Adrenal gland (tissue), 19 donors: ENCODE measurements at places on chromosomes 3 and 15. TPM values are rescaled to one million over a fixed set of nuclear protein-coding genes. Genes with fewer than 3 reads are reported as not detected.
A peak's percentile ranks its signal among the peaks of the same experiment; 100 is the strongest.

ILDR1 gene
- 0.32 TPM for polyA plus RNA-seq

NR1D2 gene
- polyA plus RNA-seq, result 8.7 TPM

MITF gene
- 2.4 TPM for polyA plus RNA-seq

FETUB gene
- polyA plus RNA-seq, result not detected

ARGFX gene
- polyA plus RNA-seq, result not detected

SUCNR1 gene
- 2.7 TPM for polyA plus RNA-seq

CIDEC gene
- polyA plus RNA-seq, result 108 TPM

DNA sequence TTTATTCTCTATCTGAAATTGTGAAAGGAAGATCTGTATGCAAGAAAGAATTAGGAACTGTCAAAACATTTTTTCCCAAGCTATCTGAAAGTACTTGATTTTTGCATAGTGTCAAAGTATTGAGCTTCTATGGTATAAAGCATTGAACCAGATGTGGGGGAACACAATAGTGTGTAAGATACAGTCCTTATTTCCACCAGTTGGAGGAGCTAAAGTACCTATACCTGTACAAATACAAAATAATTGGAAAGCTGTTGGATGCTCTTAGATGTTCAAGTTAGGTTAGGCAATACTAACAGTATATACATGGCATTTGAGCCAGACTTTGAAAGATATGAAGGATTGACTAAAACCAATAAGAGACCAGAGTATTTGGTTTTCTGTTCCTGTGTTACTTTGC lies 148.4 kb downstream of the B3GALNT1 start:
- no peak overlapping the region for H3K4me3 ChIP-seq
- H3K27ac ChIP-seq, result no peak overlapping the region
- no peaks in the 10 kb centered on the region for H3K27me3 ChIP-seq
- H3K4me1 ChIP-seq, result peaks cover 23% of the 10 kb centered on the region
- H3K36me3 ChIP-seq, result no peaks in the 10 kb centered on the region

- no peak for DNase-seq
- no peaks in the 10 kb centered on the region for H3K36me3 ChIP-seq
- no peak overlapping the region for H3K4me3 ChIP-seq
- no peaks in the 10 kb centered on the region for H3K27me3 ChIP-seq
Observed at GRCh38 chr15:60713119-60714084, 234.5 kb upstream of the ICE2 start.

DNA sequence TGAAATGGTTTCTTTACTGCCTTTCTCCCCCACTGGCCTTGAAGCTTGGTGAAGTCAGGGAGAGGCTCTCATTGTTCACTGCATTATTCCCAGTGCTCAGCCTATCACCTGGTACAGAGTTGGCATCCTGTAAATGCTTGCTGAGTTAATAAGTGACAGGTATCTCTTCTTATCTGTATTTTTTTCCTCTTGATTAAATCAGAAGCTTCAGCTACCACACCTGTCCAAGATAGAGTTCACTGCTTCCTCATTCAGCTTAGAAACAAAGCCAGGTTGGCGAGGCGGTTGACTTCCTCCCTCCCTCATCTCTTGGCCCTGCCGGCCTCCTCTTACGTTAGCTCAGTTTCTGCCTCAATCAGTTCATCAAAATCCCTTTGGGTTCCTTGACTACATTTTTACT lies 142.8 kb downstream of the LIPC start:
- H3K4me1 ChIP-seq, result no peaks in the 10 kb centered on the region
- no peak for DNase-seq
- no peaks in the 10 kb centered on the region for H3K36me3 ChIP-seq
- no peak overlapping the region for H3K27ac ChIP-seq

DNA sequence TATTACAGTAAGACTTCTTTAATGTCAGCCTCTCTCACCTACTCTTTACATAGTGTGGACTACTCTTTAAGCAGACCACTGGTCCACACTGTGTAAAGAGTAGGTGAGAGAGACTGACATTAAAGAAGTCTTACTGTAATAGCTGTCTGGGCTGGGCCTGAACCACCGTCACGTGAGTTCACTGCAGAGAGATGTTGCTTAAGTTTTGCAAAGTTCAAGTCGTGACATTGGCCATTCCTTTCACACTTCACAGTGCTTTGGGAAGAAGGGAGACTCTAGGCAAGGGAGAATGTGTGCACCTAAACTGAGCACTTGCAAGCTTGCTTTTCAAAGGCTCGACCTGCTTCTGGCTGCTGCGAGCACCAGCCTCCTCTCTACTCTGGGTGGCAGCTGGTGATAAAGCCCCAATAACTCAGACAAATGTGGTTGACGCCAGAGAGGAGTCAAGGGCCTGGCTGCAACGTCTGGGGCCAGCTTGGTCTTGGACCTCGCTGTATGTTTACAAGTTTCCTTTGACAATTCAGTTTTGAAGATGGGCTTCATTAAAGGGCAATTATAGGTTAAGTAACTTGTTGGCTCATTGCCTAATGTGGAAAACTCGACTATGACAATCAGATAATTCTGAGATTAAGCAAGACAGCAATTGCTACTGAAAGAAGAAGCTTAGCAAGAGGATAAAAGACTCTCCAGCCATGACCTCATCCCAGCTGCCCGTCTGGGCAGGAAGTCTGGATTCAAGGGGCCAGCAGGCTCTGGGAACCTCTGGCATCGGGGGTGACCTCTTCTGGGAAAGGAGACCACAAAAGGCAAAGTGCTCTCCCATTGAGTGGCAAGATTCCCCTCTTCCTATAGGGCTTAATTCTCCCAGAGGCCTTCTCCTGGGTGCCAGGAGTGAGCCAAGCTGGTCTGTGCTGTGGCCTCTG lies 242.1 kb upstream of the TLE3 start:
- no peaks in the 10 kb centered on the region for H3K36me3 ChIP-seq
- H3K27me3 ChIP-seq, result no peaks in the 10 kb centered on the region
- peak overlapping the region; percentile 71 for H3K27ac ChIP-seq
- H3K4me1 ChIP-seq, result peaks cover 14% of the 10 kb centered on the region
- no peak overlapping the region for H3K4me3 ChIP-seq

- H3K4me1 ChIP-seq, result peaks cover 28% of the 10 kb centered on the region
- H3K36me3 ChIP-seq, result peaks cover 9% of the 10 kb centered on the region
- DNase-seq, result peak; percentile 86
- no peaks in the 10 kb centered on the region for H3K27me3 ChIP-seq
- no peak overlapping the region for H3K4me3 ChIP-seq
- H3K27ac ChIP-seq, result peak overlapping the region; percentile 63
Observed at GRCh38 chr3:186097663-186098451, 11.0 kb downstream of the ETV5 start.

DNA sequence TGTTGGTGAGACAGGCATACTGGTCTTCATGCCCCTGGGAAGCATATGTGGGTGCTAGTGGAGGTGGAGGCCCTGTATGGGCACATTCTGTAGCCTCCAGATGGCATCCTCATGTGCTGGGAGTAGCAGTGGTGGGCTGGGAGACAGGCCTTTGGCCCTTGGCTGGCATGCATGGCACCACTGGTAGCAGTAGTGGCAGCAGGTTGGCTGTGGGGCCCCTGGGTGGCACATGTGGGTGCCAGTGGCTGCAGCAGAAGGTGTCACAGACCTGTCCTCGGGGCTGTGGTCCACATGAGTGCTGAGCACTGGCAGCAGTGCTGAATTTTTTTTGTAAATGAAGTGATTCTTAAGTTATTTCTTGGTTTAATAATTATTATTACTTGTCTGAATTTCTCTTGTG lies 71.2 kb downstream of the TNFAIP8L3 start:
- no peak overlapping the region for H3K27ac ChIP-seq
- H3K4me3 ChIP-seq, result no peak overlapping the region
- no peaks in the 10 kb centered on the region for H3K27me3 ChIP-seq

DNA sequence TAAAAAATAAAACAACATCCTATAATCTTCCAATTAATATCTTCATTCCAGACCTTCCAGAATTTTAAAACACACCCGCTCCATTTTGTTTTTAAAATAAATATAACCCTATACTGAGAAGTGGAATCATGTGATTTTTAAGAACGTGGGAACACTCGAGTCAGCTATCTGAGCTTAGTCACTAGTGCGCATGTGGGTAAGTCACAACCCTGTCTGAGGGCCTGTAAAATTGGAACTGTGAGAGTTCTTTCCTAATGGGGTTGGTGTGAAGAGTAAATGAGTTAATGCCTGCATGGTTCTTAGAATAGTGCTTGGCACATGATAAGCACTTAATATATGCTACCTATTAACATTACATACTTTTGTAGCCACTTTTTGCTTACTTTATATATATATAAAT lies 19.9 kb upstream of the POLR2M start:
- DNase-seq, result no peak
- peaks cover 7% of the 10 kb centered on the region for H3K4me1 ChIP-seq
- no peaks in the 10 kb centered on the region for H3K36me3 ChIP-seq
- no peak overlapping the region for H3K4me3 ChIP-seq
- H3K27ac ChIP-seq, result no peak overlapping the region

DNA sequence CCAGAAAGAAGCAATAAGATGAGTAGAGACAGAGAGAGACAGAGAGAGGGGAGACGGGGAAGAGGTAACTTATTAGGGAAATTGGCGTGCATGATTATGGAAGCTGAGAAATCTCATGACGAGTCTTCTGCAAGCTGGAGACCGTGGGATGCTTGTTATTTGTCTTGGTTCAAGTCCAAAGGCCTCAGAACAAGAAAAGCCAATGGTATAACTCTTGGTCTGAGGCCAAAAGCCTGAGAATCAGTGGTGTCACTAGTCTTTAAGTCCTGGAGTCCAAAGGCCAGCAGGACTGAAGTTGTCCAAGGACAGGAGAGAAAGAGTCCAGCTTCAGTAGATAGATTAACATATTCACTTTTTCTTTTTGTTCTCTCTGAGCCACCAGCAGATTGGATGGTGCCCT lies 613.6 kb downstream of the CADM2 start:
- H3K4me3 ChIP-seq, result no peak overlapping the region
- DNase-seq, result no peak
- no peaks in the 10 kb centered on the region for H3K4me1 ChIP-seq
- H3K27me3 ChIP-seq, result no peaks in the 10 kb centered on the region
- H3K27ac ChIP-seq, result no peak overlapping the region

DNA sequence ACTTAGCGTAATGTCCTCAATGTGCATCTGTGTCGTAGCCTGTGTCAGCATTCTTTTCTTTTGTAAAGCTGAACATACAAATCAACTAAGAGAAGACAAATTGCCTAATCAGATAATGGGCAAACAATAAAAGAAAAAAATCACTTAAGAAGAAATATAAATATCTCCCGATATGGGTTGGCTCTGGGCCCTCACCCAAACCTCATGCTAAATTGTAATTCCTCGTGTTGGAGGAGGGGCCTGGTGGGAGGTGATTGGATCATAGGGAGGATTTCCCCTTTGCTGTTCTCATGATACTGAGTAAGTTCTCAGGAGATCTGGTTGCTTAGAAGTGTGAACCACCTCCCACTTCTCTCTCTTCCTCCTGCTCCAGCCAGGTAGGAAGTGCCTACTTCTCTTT lies 285.0 kb upstream of the LYSMD4 start:
- no peaks in the 10 kb centered on the region for H3K36me3 ChIP-seq
- H3K27me3 ChIP-seq, result no peaks in the 10 kb centered on the region
- no peak overlapping the region for H3K27ac ChIP-seq
- no peak overlapping the region for H3K4me3 ChIP-seq

DNA sequence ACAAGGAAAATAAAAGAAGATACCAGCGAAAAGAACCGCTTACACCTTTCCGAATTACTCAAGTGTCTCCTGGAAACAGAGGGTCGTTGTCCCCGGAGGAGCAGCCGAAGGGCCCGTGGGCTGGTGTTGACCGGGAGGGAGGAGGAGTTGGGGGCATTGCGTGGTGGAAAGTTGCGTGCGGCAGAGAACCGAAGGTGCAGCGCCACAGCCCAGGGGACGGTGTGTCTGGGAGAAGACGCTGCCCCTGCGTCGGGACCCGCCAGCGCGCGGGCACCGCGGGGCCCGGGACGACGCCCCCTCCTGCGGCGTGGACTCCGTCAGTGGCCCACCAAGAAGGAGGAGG lies 325 bp downstream of the ALCAM start:
- H3K4me3 ChIP-seq, result peak overlapping the region; percentile 68
- no peaks in the 10 kb centered on the region for H3K36me3 ChIP-seq
- H3K27ac ChIP-seq, result no peak overlapping the region
- peak; percentile 28 for DNase-seq
- no peaks in the 10 kb centered on the region for H3K27me3 ChIP-seq

GRCh38 chr3:10329495-10330015 lies 8.6 kb upstream of the SEC13 start:
- no peaks in the 10 kb centered on the region for H3K36me3 ChIP-seq
- no peak for DNase-seq
- no peak overlapping the region for H3K27ac ChIP-seq
- H3K4me3 ChIP-seq, result no peak overlapping the region

DNA sequence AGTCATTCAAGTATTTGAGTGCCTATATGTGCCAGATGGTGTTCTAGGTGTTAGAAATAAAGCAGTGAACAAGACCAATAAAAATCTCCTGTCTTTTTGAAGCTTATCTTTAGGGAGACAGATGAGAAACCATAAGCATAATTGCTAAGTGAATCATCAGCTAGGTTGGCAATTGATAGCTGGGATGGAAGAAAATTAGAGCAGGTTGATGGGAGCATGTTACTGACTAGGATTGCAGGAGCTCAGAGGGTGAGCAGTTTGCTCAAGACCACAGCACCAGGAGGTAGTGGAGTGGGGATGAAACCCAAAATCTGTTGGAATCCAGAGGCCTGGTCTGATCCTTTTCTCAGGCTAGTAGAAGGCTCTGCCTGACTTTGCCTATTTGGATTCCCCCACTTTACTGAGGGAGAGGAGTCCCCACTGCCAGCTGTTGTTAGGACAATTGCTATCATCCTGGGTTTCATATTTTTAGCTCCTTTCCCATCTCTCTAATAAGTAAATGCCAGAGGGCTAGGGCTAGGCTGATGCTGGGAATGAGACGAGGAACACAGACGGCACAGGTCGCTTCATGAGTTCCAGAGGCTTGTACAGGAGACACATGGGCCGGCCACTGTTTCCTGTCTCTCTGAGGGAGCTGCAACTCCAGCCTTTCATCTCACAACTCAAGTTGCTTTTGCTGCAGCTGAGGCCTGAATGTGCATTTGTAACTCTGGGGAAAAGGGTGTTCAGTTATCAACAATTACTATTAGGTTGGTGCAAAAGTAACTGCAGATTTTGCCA lies 102.9 kb downstream of the CACNA1D start:
- peak overlapping the region; percentile 34 for H3K27ac ChIP-seq
- no peaks in the 10 kb centered on the region for H3K27me3 ChIP-seq
- H3K36me3 ChIP-seq, result no peaks in the 10 kb centered on the region
- H3K4me1 ChIP-seq, result peaks cover 14% of the 10 kb centered on the region

- no peak for DNase-seq
- no peak overlapping the region for H3K27ac ChIP-seq
- no peak overlapping the region for H3K4me3 ChIP-seq
- no peaks in the 10 kb centered on the region for H3K36me3 ChIP-seq
- H3K27me3 ChIP-seq, result no peaks in the 10 kb centered on the region
Observed at GRCh38 chr3:40741729-40742128, 217.0 kb downstream of the ZNF621 start.

- no peak overlapping the region for H3K27ac ChIP-seq
- H3K27me3 ChIP-seq, result no peaks in the 10 kb centered on the region
- H3K36me3 ChIP-seq, result no peaks in the 10 kb centered on the region
- no peak for DNase-seq
Observed at GRCh38 chr3:174253196-174253823, 605.8 kb upstream of the NAALADL2 start.

GRCh38 chr15:38558372-38559059 lies 6.1 kb downstream of the RASGRP1 start:
- no peaks in the 10 kb centered on the region for H3K36me3 ChIP-seq
- no peak for DNase-seq
- no peaks in the 10 kb centered on the region for H3K27me3 ChIP-seq
- H3K27ac ChIP-seq, result no peak overlapping the region
